ENCODE measurements at places on chromosomes 2 and 18. TPM values are rescaled to one million over a fixed set of nuclear protein-coding genes. Genes with fewer than 3 reads are reported as not detected.

DNA sequence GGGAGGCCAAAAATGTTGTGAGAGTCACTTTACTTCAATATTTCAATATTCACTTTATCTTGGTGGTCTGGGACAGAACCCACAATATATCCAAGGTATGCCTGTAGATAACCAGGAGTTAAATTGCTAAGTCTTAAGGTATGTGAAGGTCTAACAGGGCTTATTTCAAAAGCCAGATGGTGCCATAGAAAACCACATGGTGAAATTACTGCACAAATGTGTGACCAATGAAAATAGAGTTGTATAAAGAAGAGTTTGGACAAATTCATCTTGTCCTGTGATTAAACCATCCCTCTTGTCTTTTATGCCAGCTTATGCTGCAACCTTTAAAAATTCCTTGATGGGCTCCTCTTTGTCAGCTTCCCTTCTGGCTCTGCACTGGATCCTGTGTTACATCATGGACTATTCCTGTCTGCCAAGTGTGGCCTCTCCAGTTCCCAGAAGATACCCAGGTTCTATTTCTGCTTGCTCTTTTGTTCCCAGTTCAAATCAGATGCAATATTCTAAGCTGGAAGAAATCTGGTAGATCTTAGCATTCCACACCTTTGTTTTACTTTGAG lies 46.8 kb downstream of the ANTXR1 start:
- no peak for DNase-seq

The SERPINB10 gene
- total RNA-seq: 0.21 TPM

The AMER3 gene
- not detected for total RNA-seq

DNA sequence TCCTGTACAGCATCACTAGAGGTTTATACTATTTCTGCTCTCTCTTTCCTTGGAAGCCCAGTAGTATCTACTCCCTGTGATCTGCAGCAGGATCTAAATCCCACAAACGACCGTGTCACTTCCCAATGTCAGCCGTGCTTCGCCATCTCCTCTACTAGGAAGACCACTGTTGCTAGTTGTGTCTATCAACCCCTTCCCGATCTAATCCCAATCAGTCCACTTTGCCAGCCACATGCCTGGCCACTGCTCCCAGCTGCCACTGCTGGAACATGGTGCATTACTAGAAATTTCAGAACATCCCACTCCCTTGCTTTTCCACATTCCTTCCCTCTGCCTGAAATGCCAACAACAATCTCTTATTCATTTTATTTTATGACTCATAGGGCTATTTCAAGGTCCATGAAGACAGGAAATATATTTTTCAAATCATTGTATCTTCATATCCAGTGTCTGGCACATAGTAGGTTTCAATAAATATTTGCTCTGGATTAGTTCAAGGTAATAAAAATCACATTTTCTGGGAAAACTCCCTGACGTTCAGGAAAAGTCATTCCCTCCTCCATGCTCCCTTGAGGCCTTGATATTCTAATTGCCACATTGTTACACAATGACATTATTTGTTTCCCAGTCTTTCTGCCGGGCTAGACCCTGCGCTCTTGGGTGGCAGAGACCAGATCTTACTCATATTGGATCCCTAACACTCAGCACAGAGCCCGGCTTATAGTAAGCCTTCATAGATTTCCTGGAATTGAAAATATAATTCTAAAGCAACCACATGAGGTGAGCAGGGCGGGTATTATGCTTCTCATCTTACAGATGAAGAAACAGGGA lies 2.1 kb upstream of the TRIB2 start:
- DNase-seq: no peak

The SCYGR4 gene
- 1.3 TPM for total RNA-seq

DNA sequence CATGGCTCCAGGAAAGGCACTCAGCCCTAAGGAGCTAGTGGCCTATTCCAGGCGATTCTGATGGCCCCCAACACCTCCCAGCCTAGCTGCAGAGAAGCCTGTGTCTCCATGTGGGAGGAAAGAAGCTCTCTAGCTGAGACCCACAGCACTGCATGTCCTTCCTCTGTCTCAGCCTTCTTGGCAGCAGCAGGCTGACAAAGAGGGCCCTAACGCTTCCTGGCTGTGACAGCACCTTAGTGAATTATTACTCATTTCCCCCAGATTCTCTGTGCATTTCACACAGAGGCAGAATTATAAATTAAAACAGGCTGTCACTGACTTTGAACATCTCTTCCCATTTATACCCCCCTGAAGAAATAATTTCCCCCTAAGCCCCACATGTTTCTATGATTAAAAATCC lies 206.8 kb downstream of the CLIP4 start:
- DNase-seq: no peak

DNA sequence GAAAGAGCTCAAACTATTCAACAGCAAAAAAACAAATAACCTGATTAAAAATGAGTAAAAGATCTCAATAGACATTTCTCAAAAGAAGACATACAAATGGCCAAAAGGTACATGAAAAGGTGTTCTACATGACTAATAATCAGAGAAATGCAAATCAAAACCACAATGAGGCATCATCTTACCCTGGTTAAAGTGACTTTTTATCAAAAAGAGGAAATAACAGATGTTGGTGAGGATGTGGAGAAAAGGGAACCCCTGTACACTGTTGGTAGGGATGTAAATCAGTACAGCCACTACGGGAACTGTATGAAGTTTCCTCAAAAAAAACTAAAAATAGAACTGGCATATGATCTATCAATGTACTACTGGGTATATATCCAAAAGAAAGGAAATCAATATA lies 39.8 kb upstream of the TMEM163 start:
- DNase-seq: no peak

The ZFP36L2 gene
- 225 TPM for total RNA-seq

The RPL37A gene
- 2,420 TPM for total RNA-seq

DNA sequence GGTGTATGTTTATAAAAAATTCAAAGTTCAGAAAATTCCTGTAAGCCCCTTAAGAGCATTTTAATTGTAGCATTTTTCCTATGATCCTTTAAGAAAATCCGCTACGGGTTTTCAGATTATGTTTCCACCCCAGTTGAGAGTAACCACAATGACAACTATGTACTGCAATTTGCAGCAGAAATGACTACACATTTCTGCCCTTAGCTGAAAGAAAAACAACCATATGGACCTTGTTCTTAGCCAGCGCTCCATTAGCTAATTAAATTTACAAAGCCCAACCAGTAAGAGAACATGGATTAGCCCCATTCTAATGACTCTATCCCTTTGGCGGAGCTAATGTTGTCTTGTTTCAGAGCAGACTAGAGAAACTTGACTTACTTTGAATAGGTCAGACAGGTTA lies 247.6 kb downstream of the SLC8A1 start:
- DNase-seq: no peak

DNA sequence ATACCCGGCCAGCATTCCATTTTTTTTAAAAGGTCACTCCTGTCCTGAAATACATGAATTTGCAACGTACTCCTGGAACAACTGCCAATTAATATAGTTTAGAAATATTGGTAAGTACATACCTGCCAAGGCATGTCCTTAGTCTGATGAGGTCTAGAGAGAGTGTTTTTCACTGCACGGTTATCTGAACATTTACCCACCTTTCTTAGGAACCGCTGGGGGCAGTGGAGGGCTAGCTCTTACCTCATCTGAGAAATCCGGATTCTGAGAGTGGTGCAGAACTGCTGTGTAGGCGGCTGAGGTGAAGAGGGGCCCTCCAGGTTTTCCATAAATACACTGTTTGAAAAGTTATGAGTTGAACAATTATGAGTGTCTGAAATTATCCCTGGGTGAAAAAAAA lies 133.1 kb upstream of the CCDC195 start:
- DNase-seq: no peak

GRCh38 chr2:457262-457661 lies 169.4 kb upstream of the ALKAL2 start:
- no peak for DNase-seq

GRCh38 chr2:236664136-236664535 lies 94.5 kb downstream of the ACKR3 start:
- DNase-seq: peak; percentile 52

GRCh38 chr2:237447496-237447895 lies 33.5 kb upstream of the COL6A3 start:
- DNase-seq: no peak

GRCh38 chr18:58235001-58235436 lies 191.0 kb downstream of the NEDD4L start:
- no peak for DNase-seq

The PRSS56 gene
- not detected for total RNA-seq

DNA sequence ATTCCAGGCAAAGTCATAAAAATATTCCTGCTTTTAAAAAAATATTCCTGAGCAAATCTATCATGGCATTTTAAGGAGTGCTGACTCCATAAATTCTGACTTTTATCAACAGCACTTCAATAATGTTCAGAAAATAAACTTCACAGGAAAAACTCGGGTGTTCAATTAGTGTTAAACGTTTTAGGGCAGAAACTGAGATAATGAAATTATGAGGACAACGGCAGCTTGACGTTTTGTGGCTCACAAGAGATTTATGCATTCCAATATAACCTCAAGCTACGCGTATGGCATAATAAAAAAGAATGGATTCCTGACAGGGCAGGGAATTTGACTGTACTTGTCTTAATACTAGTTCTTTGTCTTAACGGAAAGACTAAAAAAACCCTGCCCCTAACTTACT lies 133.2 kb downstream of the ICOS start:
- DNase-seq: no peak

DNA sequence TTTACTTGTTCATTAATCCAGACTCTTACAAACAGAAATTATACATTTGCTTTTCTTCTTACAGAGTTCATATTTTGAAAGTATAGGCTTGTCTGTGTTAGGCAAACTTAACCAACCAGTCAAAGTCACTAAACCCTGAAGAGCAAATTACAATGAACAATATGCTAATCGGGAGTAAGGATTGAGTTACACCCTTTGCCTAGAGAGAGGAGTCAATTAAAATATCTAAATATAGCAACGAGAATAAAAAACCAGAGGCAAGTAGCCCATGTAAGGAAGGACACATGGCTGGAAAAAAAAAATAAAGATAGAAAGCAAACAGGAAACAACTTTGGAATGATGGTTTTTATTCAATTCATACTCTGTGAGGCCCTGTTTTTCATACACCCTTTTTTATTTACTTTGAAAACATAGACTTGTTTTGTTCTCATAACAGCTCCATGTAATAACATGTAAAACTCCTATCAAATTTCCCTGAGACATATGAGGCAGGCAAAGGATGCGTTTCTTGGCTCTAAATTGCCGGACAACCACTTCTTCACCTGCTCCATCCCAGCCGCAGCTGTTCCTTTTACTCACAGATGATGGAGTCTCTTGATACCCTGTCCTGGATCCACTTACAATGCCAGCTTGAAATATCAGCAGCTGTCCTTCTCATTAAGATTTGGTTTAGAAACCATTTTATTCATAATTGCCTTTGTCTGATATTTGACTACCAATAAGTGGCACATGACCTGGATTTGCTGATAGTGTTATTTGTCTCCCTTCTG lies 767.7 kb upstream of the GCFC2 start:
- no peak for DNase-seq

The SLC5A7 gene
- total RNA-seq: not detected

The SETBP1 gene
- total RNA-seq: 13.1 TPM

DNA sequence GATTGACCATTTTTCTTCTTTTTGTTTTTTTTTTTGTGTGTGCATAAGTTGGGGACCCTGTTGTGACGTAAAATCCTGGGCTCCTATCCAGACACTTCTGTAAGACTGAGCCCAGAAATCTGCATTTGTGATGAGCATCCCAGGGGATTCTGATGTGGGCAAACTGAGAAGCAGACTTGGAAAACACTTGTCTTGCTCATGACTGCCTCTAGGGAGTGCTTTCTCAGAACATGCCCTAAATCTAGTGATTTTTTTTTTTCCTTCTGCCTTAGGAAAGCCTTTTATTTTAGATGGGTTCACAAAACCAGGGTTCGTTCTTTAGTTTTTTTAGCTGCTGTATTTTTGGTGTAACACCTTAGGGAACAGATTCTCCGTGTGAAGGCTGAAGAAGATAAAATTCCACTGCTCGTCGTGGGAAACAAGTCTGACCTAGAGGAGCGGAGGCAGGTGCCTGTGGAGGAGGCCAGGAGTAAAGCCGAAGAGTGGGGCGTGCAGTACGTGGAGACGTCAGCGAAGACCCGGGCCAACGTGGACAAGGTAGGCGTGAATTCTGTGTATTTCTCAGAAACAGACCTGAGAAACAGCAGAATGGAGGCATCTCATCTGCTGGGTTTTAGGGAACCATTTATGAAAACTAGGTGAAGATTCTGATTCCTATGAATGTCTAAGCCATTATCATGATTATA lies 36.7 kb downstream of the RALB start:
- no peak for DNase-seq

DNA sequence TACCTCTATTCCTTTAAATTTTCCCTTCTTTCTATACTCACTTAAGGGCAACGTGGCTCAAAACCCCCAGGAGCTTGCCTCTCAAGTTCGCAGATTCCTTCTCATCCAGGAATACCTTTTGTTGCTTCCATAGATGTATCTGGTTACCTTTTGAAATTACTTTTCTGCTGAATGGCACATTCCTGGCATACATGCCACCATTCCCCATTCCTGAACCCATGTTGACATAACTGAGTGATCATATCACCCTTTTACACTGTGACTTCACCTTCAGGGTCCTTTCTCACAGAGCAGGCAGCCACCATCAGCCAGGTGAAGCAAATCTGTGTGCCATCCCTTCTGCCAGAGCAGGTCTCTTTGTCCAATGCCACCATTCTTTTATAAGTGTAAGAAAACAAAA lies 615.8 kb downstream of the ARHGAP15 start:
- no peak for DNase-seq

- no peak for DNase-seq
Measured at GRCh38 chr2:174981331-174981730, 23.9 kb downstream of the CHN1 start.

The SLC14A1 gene
- total RNA-seq: 11.2 TPM

GRCh38 chr18:77003316-77003715 lies 129.3 kb downstream of the MBP start:
- DNase-seq: peak; percentile 18

DNA sequence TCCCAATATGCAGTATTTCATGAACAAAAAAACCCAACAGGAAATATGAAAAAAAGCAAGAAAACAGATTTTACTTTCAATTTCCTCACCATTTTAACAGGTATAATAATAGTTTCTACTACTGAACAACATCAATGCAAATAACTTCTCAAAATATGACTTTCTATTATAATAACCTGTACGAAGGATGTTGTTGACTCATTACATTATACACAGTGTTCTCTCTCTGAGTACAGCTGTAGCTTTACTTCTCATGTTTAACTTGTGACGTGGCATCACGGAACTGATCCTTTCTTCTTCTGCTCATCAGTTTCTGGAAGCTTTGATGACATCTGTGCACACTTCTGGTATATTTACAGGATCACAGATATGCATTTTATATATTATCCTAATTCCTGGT lies 40.0 kb downstream of the FAM228A start:
- DNase-seq: no peak
